ENCODE measurements at places on chromosomes 3 and 15.

DNA sequence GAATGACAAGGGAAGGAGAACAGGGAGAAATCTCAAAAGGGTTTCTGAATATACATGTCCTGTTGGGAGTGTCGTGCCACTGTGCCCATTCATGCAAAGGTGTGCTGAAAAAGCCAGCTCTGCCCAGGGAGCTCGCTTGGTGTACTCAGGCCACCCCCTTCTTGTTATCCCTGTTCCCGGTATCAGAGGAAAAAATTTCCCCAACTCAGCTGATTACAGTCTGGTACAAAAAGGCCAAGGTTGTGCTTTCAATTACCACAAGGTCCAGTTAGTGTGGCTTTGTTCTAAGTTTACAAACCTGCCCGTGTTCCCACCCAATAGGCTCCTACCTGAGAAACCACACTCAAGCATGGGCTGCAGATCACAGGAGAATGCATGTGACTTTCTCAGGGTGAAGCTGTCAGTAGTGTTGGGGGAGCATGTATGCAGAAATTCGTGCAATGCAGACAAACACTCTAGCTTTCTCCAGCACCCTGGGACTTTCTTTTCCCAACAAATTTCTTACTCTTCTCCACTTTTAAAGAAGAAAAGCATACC is 648.5 kb downstream of the NR2F2 start:
- no peak for DNase-seq

GRCh38 chr15:85773970-85774369 is 20.8 kb downstream of the KLHL25 start:
- no peak for DNase-seq

DNA sequence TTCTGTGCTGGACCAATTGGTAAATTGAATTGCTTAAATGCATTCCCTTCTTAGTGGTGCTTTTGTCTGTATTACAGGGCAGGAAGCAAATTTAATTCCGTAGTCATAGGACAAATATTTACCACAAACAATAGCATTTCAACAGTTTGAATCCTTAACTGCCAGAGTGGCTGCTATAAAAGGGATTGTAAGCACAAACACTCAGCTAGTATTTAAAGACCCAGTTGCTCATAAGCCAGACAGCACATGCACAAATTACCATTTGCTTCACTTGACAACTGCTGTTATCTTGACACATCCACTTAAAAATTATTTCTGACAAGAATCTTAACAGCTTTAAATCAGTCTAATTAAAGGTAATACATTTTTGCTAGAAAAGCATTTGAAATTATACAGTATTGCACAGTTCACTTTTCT is 490.2 kb upstream of the ADAMTS9 start:
- no peak for DNase-seq

DNA sequence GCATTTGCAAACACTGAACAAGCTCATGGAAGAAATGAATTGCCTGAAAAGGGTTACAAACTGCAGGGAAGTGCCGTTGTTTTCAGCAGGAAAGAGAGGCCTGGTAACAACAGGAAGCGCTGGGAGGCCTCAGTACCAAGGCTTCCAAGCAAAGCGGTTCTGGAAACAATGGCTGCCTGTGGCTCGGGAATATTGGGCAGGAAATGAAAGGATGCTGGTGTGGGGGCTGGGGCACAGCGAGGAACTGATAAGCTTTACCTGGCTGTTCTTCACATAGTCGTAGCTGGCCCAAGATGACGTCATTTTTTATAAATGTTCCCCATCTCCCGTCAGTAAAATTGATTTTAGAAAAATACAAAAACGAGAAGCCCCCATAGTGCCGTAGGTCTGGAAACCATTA is 55.9 kb downstream of the ARHGAP31 start:
- no peak for DNase-seq

DNA sequence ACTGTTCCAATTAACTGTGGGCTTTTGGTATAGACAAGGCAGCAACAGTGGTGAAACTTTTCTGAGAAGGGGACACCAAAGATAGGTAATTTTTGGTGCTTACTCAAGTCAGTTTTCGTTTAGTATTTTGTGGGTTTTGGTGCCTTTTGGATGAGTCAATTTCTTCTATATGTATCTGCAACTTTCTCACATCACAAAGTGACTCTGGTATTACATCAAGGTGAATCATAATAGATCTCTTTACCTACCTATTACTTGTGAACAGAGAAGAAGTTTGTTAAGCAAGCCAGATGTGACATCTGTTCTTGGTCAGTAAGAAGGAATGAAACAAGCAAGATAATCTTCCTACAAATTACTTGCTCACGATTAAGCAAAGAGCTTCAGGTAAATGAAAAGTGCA is 732.4 kb upstream of the DPPA4 start:
- no peak for DNase-seq

DNA sequence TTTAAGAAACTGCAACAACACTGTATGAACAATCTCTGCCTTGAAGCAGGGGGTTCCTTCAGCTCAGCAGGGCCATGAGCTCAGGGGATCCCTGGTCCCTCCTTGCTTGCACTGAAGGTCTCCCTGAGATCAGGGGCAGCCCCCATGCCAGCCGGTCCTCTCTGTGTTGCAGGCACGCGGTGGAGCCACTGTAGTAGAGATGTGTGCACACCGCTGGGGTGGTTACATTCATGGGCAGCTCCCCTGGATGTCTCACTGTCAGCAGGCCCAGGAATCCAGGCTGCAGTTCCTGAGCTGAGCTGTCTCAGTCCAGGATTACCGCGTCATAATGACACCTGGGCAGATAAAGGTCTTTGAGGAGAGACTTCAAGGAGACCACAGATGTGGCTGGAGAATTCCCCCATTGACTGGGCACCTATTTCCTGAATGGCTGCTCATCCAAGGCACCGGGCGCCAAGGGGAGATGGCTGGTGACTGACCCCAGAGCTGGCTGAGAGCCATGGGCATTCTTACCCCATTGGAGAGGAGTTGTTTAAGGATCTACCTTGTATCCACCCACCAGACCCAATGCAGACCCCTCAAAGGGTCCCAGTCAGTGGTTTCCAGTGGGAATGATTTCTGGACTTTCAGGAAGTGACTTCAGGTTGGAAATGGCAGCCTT is 10.4 kb upstream of the KLF13 start:
- DNase-seq = no peak

DNA sequence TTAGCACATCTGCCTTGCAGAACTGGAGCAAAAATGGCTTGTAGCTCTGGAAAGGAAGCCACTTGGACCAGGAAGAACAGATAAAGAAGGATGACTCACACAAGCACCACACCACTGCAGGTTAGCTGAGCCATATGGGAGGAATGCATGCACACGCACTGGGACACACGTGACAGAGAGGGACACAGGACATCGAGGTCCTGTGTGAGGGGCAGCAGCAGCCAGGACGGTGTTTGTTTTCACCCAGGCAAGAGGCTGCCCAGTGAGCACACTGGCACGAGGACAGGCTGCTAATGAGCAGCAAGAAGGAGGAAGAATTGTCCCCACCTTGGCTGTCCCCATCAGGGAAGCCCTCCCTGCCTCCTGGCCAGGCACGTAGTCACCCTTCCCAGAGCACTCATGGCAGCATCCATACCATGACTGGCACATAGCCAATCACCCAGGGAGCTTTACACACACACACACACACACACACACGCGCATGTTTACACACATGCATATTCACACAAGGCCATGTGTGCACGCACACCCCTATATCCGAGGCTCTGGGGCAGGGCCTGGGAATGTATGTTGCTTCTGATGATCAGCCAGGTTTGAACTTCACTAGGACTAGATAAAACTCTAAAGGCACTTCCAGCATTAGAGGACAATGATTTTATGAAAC is 24.0 kb upstream of the SPTBN5 start:
- no peak for DNase-seq

GRCh38 chr15:60648928-60649679 is 170.2 kb upstream of the ICE2 start:
- no peak for DNase-seq

DNA sequence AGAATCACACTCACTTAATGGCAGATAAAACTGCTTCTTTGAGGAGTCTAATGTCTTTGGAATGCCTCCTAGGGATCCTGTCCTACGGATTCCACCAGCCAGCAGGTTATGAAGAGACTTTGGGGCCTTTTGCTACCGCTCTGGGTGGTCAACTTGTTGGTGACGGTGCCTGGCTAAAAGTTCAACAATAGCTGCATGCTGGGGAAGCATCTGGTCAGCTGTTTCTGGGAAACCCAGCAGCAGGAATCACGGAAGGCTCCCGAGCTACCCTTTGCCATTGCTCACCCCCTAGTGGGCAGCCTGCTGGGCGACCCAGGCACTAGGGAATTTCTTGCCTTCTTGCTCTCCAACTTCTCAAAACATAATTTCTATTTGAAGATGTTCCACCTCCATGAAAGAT is 263.3 kb downstream of the NEK10 start:
- DNase-seq = no peak

- DNase-seq = no peak
Measured at GRCh38 chr15:71294911-71295602, 179.8 kb downstream of the THSD4 start.

GRCh38 chr3:153192327-153192726 is 30.3 kb downstream of the RAP2B start:
- DNase-seq = no peak

DNA sequence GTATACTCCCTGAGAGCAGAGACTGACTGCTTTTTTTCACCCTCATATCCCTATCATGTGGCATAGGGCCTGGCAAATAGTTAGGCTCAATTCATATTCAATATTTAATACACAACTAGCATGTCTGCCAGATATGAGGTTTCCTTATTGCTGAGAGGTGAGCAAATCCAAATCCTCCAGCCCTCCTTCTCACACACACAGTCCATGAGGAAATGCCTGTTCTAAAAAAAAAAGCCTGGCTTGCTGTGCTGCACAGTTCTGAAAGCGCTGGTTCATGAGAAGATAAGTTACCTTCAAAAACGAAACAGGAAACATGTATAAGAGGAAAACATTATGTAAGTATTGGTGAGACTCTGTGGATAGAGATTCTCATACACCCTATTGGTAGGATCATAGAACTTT is 15.5 kb upstream of the ACAP2 start:
- DNase-seq = no peak

GRCh38 chr15:48557335-48557734 is 88.2 kb downstream of the FBN1 start:
- no peak for DNase-seq

GRCh38 chr3:3815206-3815605 is 16.0 kb downstream of the LRRN1 start:
- DNase-seq = no peak

GRCh38 chr3:107662586-107662985 is 139.8 kb downstream of the BBX start:
- DNase-seq = no peak

GRCh38 chr3:169103951-169104941 is 559.3 kb downstream of the MECOM start:
- DNase-seq = no peak

- no peak for DNase-seq
Measured at GRCh38 chr15:101614761-101615160, 37.4 kb downstream of the TM2D3 start.

DNA sequence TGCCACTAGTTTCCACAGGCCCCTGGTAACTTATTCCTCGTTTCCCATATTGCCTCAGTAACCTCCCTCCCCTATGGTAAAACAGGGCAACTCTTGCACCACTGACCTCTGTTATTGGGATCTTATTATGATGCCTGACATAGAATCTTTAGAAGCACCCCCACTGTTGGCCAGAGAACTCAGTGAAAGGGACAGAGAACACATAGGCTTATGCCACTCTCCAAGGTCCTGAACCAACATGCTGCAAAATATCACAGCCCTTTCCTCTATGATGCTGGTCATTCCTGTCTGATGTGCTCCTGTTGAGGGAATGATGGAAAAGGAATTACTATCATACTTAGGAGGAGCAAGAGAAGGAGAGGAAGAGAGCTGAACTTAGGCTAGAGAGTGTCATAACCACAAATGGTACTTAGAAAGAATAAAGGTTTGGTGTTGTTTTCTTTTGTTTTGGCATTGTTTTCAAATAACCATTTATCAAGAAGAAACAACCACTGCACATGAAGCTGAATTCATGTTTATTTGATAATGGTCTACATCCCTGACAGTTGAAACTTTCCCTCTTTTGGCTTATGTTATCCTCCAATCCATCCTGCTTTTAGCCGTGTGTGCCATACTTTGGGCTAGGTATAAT is 330.2 kb downstream of the EPHB1 start:
- no peak for DNase-seq

- DNase-seq = no peak
Measured at GRCh38 chr3:12454816-12455121, 29.5 kb upstream of the TSEN2 start.

GRCh38 chr15:81270781-81271491 is 53.0 kb downstream of the STARD5 start:
- DNase-seq = no peak

- no peak for DNase-seq
Measured at GRCh38 chr3:101413656-101414055, 93.3 kb upstream of the IMPG2 start.

- no peak for DNase-seq
Measured at GRCh38 chr3:197226179-197226578, 72.2 kb downstream of the DLG1 start.

DNA sequence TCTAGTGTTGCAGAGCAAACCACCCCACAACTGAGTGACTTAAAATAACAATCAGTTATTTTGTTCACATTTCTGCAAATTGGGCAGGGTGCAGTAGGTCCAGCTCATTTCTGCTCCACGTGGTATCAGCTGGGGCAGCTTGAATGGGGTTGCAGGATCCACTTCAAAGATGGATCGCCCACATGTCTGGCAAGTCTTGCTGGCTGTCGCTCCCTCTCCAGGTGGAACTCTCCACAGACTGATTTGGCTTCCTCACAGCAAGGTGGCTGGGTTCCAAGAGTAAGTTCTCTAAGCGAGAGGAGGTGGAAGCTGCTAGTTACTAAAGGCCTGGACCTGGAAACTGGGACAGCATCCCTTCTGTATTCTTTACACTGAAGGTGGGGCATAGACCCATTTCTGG is 213.3 kb downstream of the SLC9A9 start:
- no peak for DNase-seq

GRCh38 chr3:58560771-58561311 is 16.4 kb downstream of the FAM107A start:
- no peak for DNase-seq

GRCh38 chr3:143206955-143207337 is 87.4 kb downstream of the CHST2 start:
- DNase-seq = no peak

DNA sequence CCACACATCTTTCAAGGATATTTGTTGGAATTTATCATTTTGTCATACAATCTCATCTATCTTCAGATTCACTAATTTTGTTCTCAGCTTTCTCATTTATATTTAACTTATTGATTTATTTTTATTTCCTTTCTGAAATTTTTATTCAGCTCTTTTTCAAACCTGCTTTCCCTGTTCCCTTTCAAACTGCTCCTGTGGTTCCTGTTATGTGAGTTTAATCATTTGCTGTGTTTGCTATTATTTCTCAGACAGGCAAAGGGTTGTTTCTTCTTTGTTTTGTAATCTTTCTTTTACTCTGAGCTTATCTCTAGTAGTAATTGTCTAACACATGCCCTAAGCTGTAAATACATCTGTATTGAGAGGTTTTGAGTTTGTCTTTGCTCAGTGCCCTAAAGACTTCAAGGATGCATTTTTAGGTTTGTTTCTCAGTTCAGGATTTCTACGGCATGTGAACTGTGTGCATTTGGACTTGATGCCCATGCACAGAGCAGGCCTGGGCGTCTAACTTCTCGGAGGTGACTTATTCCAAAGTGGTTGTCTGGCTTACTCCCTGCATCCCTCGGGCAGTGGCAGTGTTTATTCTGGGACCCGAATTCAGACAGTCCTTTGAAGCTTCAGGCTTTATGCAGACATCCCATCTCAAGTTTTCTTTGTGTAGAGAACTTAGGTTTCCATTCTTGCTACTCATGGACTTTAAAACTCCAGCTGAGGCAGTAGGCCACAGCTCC is 155.0 kb upstream of the TRIM42 start:
- no peak for DNase-seq

- DNase-seq = no peak
Measured at GRCh38 chr3:132592216-132592615, 4.9 kb upstream of the ACKR4 start.

GRCh38 chr15:87620393-87620792 is 636.1 kb downstream of the NTRK3 start:
- DNase-seq = no peak

Data from right kidney (tissue), 9 donors.